Stomach (tissue), 19 donors: ENCODE measurements at places on chromosomes 4 and X.

DNA sequence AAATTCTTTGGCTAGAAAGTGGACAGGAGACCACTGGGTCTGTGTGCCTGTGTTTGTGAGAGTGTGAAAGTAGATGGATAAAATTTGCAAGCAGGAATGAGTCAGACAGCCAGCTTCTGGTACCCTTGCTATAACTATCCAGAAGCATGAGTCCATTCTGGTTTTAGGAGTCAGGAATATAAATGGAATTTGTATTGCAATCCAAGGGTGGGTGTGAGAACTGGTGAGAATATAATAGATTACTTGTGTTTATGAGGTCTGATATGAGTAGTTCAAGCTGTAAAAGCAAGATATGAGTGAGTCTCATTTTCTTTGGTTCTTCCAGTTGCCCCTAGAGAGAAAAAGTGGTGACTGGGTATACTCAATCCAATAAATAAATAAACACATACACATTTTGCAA, 212.7 kb upstream of the TAPT1 start:
- peak; percentile 8 for DNase-seq

DNA sequence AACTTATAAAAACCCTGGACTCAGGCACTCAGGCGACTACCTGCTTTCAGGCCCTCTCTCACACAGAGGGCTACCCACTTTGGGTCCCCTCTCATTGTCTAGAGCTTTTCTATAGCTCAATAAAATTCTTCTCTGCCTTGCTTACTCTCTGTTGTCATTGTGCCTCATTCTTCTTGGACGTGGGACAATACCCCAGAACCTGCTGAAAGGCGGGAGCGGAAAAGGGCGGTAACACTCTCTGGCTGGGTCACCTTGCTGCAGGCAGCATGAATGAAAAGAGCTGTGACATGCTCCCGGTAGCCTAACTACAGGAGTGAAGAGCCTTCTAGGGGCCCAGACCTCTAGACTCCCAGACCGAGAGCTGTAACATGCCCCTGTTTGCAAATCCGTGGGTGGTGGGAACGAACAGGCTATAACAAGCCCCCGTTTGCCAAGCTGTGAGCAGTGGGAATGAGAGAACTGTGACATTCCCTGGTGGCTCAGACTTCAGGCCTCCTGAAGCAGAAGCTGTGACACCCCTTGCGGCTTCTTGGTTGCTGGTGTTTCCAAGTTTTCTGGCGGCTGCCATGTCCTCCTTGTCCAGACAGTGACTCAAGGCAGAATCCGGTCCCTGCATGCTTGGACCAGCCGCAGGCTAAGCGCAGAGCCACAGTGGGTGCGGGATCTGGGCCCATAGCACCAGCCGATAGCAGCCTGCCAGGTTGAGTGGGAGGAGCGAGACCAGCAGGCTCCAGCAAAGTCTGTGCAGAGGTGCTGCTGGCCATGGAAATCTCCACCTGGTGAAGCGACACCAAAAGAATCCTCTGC, 684.6 kb downstream of the ARAP2 start:
- DNase-seq = no peak

GRCh38 chr4:37453281-37453998, 208.9 kb downstream of the NWD2 start:
- DNase-seq = peak; percentile 84

- DNase-seq = no peak
Observed at GRCh38 chr4:7569810-7570783, 135.4 kb upstream of the PSAPL1 start.

GRCh38 chr4:38582445-38582844, 81.6 kb upstream of the KLF3 start:
- DNase-seq = no peak
